Left kidney (tissue), 8 donors: ENCODE measurements at places on chromosomes 3 and 15. TPM values are rescaled to one million over a fixed set of nuclear protein-coding genes. Genes with fewer than 3 reads are reported as not detected.

DNA sequence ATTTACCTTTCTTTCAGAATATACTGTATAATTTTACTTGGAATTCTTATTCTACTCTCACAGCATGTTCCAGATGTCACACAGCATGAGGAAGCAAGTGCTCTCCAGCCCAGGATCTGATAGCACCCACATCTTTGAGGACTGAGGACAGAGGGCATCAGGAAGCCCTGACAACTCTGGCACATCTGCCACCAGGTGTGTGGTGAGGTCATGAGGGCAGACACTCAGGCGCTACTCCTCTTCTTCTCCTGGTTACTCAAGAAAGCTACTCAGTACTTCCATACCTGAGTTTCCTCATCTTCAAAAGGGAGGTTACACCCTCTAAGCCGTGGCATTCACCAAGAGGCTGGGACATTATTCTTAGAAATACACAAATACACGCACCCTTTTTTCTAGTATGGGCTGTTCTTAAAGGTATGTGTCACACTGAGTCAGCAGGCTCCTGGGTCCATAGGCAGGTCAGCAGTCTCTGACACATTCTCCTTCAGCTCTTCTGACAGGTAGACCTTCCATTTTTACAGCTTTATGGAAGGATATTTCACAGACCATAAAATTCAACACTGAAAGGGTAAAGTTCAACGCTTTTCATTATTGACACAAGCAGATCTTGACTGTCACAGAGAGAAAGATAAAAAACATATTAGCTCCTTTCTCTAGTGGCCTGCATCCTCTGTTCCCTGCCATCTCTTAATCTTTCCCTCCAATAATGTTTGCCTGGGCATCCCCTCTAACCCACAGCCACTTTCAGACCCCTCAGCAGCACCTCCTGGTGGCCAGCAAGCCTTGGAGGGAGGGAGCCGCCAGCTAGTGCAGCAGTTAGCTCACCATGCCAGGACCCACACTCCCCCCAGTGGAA, 103.2 kb upstream of the TJP1 start:
- peak; percentile 59 for DNase-seq

- DNase-seq, result no peak
Measured at GRCh38 chr3:15601046-15601398, 347 bp downstream of the HACL1 start.

GRCh38 chr3:194304186-194304917, 46.8 kb downstream of the CPN2 start:
- no peak for DNase-seq

GRCh38 chr3:39502838-39503145, 35.3 kb downstream of the MOBP start:
- no peak for DNase-seq

- no peak for DNase-seq
Measured at GRCh38 chr15:49890689-49891088, 228.3 kb downstream of the ATP8B4 start.

GRCh38 chr3:88189361-88189810, 39.6 kb downstream of the C3orf38 start:
- DNase-seq, result no peak

DNA sequence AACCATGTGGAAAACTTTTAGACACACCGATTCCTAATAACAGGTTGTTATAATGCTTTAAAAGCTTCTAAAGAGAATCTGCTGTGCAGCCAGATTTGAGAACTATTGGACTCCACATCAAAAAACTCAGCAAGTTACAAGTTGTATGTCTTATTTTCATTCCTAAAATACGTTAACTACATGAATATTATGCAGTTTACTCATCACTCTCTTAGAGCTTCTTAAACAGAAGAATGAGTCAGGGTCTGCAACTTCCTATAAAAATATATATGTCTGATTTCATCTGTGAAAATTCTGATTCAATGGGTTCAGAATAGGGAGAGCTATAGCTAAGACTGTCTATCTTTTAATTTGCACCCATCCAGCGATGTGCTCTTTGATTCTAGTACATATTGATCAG, 244.2 kb upstream of the EPHA3 start:
- no peak for DNase-seq

DNA sequence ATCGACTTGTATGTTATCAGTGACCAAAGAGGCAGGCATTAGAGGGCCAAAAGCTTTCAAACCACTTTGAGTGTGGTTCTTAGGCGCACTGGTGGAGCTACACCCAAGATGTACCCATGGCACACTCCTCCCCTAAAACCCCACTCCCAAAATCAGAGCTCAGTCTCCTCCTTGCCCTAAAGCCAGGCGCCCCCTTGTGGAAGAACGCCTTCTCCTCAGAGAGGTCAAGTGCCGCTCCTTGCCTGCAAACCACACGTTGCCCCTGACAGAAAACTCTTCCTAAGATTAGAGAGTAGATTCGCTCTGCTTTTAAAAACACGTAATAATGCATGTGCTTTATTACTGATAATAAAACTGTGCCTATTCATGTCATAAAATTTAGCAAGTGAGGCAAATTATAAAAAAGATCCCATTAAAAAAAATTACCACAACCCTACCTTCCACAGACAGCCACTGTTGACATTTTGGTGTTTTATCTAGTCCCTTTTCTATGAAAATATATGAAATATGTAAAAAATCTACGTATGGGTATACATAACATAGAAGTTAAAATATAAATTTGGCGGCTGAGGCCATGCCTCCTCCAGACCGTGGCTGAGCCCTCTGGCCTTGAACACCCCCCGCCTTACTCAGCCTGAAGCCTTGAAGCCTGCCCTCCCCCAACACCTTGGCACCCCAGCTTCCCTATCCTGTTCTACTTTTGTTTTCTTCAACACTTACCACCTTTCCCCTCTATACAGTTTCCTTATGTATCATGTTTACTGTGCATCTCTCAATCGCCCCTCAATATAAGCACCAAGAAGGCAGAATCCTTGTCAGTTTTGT, 33.5 kb downstream of the BCL2L10 start:
- peak; percentile 50 for DNase-seq

CHST14 gene
- 31.3 TPM for polyA plus RNA-seq

ZPLD1 gene
- polyA plus RNA-seq, result 0.60 TPM

ATP11B gene
- polyA plus RNA-seq, result 60.1 TPM

FBXL2 gene
- polyA plus RNA-seq, result 28.7 TPM
